DMS79 (cell line): ENCODE measurements at places on chromosomes 16 and 17.

DNA sequence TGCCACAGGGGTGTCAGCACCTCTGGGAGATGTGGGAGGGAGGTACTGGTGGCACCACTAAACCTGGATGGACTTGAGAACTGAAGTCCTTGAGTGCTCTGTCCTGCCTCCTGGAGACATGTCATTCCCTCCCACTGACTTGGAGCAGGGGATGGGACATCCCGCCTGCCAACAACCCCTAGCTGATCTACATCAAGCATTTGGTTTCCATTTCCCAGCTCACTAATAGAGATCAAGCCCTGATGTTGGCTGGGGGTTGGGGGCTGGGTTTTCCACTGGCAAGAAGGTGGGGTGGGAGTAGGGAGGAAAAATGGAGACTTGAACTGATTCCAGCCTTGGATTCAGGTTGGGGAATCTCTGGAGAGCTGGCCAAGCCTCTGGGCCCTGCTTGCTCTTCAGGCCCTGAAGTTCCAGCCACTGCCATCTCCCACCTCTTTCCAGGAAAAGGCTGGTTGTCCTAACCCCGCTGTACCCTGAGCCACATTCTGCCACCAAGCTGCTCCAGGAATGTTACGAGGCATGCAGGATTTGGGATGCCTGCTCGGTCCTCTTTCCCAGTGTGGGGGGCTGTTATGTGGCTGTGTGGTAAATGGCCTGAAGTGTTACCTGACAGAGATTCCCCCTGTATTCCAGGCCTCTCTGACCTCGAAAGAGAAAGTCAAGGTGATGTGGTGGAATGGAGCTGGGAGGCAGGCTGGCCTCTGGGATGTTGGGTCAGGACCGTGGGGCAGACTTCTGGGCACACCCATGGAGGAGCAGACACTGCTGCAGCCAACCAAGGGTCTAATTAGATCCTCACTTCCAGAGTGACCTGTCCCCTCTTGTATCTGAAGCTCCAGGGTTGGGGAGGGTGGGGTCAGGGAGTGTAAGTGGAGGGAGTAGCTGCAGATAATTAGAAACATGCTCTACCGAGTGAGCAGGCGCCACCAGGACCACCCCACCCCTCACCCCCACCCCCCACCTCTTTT lies 16.7 kb downstream of the IGFBP4 start:
- DNase-seq = no peak

GRCh38 chr17:57948169-57948554 lies 7.0 kb downstream of the CUEDC1 start:
- no peak for DNase-seq

- no peak for DNase-seq
These were observed 54.5 kb downstream of the NACA2 start for GRCh38 chr17:61536422-61536955.

DNA sequence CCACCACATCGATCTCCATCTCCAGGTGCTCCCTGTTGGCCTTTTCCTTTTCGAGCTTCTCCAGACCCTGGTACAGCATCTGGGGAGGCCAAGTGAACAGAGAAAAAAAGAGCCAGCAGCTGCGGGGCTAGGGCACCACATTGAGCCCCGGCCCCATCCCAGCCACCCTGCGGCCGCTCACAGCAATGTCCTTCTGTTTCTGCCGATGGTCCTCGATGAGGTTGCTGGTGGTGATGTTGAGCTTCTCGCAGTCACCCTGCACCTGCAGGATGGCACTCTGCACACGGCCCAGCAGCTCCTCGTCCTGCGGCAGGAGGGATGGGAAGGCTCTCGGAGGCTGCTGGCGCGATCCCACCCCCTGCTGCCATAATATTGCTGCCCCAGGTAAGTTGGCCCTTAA lies 15.5 kb downstream of the UBALD2 start:
- DNase-seq = no peak

DNA sequence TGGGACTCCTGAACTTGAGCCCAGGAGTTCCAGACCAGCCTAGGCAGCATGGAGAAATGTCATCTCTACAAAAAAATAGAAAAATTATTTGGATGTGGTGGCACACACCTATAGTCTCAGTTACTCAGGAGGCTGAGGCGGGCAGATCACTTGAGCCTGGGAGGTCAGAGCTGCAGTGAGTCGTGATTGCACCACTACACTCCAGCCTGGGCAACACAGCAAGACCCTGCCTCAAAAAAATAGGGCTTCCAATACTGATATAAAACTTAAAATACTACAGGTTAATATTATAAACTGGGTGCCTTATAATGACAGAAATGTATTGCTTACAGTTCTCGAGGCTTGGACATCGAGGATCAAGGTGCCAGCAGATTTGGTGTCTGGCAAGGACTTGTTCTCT lies 10.6 kb downstream of the CES2 start:
- no peak for DNase-seq

DNA sequence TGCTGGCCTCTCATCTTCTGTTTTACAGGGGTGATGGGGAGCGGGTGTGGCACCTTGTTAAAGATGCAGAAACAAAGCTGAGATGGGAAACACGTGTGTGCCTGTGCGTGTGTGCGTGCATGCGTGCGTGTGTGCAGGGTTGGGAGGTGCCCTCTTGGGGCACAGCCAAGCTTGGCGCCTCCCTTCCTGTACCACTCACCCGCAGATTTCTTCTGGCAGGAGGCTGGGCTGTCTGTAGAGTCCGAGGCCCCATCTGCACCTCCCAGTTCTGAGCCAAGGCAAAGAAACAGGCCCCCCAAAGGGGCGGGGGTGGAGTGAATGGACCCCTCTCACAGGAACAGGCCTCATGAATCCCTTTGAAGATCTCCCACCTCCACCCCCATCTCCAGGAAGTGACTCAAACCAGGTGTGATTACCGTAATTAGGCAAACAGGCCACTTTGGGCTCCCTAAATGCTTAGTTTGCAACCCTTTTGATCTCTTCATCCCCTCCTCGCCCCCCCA lies 20.9 kb downstream of the TNS4 start:
- no peak for DNase-seq

DNA sequence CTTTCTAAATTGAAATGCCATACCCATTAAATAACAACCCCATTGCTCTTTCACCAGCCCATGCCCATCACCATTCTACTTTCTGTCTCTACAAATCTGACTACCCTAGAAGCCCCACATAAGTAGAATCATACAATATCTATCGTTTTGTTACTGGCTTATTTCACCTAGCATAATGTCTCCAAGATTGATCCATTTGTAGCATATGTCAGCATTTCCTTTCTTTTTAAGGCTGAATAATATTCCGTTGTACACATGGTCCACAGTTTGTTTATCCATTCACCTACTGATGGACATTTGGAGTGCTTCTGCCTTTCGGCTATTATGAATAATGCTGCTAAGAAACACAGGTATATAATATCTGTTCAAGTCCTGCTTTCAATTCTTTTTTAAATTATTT lies 393.1 kb upstream of the SOX9 start:
- no peak for DNase-seq

DNA sequence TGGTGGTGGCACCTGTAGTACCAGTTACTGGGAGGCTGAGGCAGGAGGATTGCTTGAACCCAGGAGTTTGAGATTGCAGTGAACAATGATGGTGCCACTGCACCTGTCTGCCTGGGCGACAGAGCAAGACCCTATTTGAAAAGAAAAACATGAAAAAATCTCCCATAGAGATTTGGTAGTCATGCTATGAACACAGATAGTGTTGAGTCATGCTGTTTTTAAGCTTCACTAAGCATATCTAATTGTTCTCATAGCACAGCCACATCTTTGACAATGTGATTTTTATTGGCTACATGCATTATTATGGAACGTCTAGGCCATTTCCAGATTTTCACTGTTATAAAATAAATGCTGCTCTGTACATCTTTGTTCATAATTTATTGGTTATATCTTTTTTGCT lies 6.0 kb downstream of the IL34 start:
- DNase-seq = peak; percentile 11

DNA sequence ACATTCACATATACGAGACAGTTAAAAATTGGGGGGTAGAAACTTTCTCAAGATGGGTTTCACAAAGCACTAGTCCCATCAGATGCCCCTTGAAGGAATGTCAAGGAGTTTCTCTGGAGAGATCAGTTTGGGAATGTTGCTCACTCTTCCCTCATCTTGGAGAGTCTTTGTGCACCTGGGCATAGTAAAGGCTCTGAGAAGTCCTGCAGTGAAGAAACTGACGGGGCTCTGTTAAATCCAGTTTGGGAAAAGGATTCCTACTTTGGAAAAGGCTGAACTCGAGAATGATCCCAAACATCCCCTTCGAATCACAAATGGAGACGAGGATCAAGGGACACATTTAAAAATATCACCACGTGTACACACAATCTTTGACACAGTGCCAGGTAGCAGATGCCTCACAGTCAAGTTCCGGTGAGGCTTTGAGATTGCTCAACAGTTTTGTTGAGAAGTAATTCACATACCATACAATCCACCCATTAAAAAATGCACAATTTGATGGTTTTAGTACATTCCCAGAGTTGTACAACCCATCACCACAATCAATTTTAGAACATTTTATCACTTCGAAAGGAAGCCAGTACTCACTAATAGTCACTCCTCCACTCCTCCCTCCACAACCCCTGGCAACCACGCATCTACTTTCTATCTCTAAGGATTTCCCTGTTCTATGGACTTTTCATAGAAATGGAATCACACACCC lies 203.4 kb upstream of the FOXF1 start:
- DNase-seq = no peak

- DNase-seq = no peak
These were observed 10.2 kb downstream of the PIK3R5 start for GRCh38 chr17:8955021-8955959.

- DNase-seq = no peak
These were observed 18.0 kb downstream of the HS3ST3B1 start for GRCh38 chr17:14318918-14319205.

DNA sequence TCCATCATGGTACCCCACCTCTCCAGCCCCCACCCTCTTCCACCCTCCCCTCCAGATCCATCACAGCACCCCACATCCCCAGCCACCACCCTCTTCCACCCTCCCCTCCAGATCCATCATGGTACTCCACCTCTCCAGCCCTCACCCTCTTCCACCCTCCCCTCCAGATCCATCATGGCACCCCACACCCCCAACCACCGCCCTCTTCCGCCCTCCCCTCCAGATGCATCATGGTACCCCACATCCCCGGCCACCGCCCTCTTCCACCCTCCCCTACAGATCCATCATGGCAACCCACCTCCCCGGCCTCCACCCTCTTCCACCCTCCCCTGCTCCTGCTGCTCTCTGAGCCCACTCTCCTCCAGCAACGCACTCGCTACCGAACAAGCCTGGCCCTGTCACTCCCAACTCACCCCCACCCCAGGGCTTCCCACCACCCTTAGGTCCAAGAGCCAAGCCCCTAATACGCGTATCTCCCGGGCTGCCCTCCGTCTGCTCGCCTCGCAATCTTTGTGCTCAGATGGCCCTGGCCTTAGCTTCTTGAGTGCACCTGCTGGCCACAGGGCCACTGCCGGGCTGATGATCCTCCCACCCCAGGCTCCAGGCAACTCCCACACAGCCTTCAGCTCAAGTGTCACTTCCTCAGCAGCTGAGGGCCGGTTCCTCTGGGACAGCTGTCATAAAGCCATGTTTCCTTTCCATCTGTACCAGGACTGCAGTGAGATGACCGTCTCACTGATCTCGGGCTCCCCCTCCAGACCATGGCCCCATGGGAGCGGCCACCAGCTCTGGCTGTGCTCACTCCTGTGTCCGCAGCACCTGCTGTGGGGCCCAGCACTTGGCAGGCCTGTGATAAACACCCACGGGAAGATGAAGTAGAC lies 25.5 kb downstream of the KDM8 start:
- DNase-seq = no peak

- no peak for DNase-seq
These were observed 3.9 kb upstream of the EXOC7 start for GRCh38 chr17:76107509-76107908.
